ENCODE measurements at places on chromosomes 2 and 18. TPM values are rescaled to one million over a fixed set of nuclear protein-coding genes. Genes with fewer than 3 reads are reported as not detected.

Gene GBX2
- not detected for total RNA-seq

Gene TDRD15
- total RNA-seq, result 0.09 TPM

Gene CYB5A
- 126 TPM for total RNA-seq

Gene SERPINB11
- total RNA-seq, result not detected

DNA sequence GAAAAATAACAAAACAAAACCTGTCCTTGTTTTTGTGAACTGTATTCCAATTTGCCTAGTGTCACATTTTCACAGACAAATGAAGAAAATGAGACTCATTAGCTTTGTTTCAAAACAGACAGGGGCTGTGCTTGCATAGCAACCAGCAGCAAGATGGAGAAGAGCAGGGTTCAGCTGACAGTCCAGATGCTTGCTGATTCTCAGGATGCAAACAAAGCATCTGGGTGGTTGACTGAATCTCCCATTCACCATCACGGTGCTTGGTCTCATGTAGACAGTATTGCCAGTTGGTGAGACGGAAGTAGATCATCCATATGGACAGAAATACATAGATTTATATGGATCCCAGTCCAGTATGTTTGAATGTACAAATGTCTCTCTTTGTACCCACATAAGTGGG is 326.8 kb downstream of the CCDC85A start:
- no peaks in the 10 kb centered on the region for H3K27me3 ChIP-seq
- H3K36me3 ChIP-seq, result no peaks in the 10 kb centered on the region
- DNase-seq, result no peak
- H3K4me3 ChIP-seq, result no peak overlapping the region

DNA sequence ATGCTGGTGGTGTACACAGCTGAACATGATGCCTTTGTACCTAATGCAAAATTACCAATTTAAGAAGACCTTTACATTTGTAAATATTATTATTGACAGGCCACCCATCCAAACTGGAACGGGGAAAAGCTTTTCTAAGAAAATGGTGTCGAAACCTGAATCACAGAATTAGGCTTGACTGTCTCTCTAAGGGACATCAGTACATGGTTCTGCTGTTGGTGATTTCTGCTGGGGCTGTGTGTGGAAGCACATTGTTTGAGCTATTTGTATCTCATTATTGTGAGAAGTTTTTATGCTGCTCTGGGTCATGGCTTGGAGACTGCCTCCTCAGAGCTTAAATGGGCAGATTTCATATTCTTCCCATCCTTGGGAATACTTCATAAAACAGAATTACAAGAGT is 420.9 kb upstream of the POU3F3 start:
- no peak overlapping the region for H3K27ac ChIP-seq
- no peak overlapping the region for H3K4me3 ChIP-seq
- H3K4me1 ChIP-seq, result no peaks in the 10 kb centered on the region

GRCh38 chr2:105880637-105881036 is 135.9 kb downstream of the NCK2 start:
- H3K4me1 ChIP-seq, result peaks cover 32% of the 10 kb centered on the region
- H3K27me3 ChIP-seq, result no peaks in the 10 kb centered on the region
- no peak overlapping the region for H3K27ac ChIP-seq
- DNase-seq, result no peak
- H3K4me3 ChIP-seq, result no peak overlapping the region
- H3K36me3 ChIP-seq, result peaks cover 13% of the 10 kb centered on the region
